ENCODE measurements at places on chromosomes 2 and 18.
A peak's percentile ranks its signal among the peaks of the same experiment; 100 is the strongest.

GRCh38 chr2:62554440-62554839 lies 48.4 kb upstream of the TMEM17 start:
- no peak for DNase-seq

GRCh38 chr2:101197215-101197745 lies 46.1 kb upstream of the TBC1D8 start:
- no peak for DNase-seq

GRCh38 chr2:128197059-128197458 lies 106.1 kb downstream of the UGGT1 start:
- DNase-seq = no peak

DNA sequence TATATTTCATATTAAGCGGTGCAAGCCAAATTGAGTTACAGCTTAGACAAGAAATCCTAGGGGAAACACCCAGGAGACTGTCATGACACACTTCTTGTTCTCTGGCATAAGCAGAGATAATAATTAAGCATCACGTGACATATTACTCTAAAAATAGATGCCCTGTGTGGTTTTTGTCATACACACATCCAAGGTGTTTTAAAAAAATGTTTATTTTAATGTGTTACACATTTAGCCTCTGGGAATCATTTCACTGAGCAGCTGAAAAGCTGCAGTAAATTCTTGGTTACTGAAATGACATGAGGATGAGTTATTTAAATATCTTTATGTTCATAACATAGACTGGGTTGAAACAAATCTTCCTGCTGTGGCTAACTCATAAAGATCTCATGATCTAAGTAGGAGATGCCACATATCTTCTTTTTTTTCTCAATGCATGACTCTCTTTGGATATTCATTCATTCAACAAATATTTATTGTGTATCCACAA lies 38.0 kb upstream of the ERMN start:
- no peak for DNase-seq

DNA sequence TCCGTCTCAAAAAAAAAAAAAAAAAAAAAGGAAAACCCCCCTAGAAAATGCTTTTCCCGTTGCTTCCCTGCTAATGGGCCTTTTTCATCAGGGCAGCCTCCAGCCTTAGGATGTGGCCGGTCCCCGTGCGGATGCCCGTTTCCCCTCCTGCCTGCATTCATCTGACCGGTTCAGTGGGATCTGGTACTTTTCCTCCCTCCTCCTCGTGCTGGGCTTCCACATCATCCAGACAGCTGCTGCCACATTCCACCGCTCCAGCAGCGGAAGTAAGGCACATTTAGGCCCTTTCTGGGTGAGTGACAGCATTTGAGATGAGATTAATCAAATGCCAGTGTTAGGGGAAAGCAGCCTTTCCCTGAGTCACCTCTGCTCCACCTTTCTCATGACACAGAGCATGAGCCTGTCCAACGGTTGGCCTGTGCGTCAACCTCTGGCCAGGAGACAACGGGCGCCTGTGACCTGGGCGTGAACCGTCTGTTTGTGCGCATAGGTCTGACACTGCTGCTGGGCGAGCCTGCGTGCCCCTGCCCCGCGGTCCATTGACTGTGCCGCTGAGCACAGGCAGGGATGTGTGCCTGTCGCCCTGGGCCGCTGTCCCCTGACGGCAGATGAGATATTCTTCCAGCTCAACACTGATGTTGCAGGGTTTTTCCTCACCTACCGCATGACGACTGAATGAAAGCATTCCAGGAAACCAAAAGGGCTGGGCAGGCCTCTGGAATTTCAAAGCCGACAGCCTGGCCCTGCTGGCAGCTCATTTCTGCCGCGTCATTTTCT lies 174.0 kb downstream of the TGIF1 start:
- no peak for DNase-seq

DNA sequence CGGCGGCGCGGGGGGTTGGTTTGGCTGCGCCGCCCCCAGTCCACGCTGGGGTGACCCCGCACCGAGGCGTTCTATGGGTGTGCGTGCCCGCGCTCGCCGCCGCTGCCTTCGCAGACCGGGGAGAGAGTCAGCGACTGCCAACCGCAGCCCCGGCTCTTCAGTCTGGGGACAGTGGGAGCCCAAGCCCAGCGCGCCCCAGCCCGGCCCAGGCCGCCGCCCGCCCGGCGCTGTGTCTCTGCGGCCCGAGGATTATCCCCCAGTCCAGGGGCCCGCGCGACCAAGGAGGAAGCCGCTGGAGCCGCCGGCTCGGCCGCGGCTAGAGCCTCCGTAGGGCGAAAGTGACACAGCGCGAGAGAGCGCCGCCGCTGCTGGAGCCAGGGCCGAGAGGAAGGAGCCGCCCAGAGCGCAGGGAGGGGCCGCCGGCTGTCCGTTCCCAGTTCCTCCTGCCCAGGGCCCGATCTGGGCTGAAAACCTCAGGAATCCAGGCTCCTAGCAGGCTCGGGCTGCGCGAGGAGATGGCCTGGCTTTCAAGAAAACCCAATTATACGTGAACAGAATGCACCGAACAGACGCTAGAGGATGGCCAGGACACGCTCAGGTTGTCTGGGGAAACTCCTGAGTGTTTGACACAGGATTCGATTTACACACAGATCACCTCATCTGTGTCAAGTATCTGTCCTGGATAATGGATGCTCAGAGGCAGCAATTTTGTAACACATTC lies 2.4 kb downstream of the CTIF start:
- peak; percentile 17 for DNase-seq

DNA sequence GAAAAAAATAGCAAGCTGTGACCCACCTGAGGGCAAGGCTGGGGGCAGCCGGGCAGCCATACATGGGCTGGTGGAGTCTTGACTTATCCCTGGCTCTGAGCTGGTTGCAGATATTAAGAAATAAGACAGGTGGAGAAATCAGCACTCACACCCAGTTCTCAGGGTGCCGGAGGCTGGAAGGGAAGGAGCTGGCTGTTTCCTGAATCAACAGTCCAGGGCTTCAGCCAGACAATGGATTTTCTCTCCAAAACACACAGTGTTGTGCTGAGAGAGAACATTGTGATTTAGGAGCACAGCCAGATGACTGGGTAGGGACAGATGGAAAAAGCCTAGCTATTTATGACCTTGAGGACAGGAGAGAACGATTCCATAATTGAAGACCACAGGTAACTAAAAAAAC lies 208.8 kb downstream of the LDLRAD4 start:
- no peak for DNase-seq

DNA sequence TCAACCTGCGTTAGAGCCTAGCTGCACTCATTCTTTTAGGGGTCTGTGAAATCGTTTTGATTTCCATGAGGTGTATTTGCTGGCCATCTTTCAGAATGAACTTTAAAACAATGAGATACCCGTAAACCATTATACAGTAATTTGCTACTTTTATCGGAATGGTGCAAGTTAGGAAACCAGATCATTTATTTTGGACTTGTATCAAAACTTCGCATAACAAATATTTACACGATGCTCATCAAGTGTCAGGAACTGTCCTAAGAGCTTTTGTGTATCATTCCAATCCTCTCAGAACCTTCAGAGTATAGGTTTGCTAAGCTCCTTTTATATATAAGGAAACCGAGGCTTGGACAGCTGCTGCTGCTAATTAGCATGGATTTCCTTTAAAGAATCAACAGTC lies 22.4 kb upstream of the SLC1A4 start:
- no peak for DNase-seq

DNA sequence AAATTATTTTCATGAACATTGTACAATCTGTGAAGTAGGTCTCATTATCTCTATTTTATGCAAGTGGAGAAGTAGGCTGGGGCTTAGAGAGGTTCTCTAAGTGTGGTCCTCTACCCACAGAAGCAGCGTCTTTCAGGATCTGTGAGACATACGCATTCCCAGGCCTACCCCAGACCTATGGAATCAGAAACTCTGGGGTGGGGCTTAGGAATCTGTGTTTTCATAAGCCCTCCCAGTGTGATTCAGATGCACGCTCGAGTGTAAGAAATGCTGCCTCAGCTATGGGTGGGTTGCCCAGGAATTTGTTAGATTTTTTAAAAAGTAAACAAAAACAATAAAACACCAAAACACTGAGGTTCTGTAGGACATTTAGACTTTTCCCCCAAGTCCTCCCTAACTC lies 14.8 kb upstream of the ZAP70 start:
- no peak for DNase-seq

DNA sequence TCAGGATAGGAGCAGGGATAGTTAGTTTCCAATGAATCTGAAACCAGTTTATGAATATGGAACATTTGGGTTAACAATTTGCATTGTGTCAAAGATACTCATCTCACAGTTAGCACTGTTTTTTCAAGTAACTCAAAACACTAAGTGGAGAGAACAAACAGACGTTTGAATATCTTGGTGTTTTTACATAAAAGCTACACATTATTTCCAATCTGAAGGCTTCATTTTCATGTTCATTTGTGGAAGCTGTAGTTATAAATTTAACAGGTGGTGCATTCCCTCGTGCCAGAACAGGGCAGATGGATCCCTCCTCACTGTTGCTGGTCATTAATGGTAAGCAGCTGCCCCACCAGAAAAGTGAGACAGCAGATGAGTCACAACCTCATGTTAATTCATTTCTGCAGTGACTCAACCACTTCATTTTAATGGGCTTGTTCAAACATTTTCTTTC lies 286.9 kb downstream of the TMX3 start:
- DNase-seq = no peak

DNA sequence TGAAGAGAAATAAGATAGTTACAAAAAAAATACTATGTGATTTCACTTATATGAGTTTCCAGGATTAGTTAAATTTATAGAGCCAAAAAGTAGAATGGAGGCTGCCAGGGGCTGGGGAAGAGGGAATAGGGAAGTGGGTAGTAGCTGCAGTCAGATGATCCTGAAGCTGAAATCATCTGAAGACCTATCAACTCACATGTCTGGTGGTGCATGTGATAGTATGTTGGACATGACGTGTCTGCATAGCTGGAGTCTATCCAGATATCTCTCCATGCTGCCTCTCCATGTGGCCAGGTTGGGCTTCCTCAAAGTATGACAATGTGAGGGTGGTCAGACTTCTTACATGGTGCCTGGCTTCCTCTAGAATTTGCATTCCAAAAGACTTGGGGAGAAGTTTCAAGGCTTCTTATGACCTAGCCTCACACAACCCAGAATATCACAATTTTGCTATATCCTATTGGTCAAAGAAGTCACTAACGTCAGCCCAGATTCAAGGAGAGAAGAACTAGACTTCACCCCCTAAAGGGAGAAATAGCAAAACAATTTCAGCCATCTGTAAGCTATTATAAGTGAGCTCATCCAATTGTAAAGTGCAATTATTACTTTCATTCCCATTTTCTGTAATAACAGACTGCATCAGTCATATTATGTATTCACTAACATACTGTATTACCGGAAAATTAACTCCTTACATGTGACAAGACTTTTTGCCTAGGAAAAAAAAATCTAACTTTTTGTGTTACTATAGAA lies 14.0 kb upstream of the ZNF396 start:
- no peak for DNase-seq

- no peak for DNase-seq
These were observed 22.9 kb downstream of the RBM43 start for GRCh38 chr2:151238527-151239487.

DNA sequence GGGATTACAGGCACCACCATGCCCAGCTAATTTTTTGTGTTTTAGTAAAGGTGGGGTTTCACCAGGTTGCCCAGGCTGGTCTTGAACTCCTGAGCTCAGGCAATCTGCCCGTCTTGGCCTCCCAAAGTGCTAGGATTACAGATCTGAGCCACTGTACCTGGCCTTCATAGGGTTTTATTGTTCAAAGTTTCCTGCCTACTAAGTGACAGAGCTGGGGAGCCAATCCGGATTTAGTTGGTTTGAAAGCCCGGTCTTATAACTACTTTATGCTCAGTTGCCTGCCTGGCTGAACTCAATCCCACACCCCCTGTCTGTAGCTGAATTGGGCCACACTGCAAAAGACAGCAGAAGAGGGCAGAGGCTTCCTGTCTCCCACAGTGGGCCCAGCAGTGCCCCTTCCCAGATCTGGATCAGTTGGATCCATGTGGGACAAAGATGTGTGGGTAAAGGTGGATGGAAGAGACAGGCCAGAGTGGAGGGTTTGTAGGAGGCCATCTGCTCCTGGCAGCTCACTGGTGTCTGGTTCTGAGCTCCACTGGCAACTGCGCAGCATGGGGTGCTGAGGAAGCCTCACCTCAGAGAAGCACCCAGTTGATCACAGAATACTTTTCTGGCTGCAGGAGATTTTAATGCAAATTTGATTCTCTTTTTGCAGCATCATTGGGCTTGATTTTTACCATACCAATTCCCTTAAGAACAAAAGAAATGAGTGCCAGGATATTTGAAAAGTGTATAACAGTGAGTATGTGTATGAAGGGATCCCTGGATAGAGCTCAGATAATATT lies 144.9 kb downstream of the DDX1 start:
- DNase-seq = no peak

DNA sequence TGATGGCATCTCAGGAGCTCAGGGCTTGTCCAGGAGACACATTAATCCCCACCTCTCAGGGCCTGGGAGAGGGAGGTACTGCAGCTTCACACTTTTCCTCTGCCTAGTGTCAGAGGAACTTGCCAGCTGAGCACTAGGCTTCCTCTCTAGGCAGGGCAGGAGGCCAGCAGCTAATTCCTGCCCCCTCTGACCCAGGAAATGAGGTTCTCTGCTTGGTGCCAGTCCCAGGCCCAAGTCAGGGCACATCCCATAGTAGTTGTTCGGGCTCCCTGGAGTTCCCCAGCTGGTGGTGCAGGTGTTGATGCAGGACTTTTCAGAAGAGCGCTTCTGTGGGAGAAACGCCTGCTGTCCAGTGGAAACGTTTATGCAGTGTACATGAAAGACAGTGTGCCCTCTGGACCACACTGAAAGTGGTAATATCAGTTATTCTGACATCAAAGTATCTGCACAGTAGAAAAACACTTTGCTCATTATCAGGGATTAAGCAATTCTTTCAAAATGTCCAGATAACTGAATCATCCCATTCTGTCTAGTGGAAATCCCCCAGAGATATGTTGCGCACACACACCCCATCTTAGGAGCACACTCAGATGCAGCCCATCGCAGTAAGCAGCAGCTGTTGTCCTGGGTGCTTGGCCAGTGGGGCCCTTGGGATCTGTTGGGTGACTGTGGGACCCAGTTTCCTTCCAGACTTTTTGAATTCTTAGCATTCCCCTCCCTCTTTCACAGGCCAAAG lies 17.8 kb upstream of the SCLY start:
- no peak for DNase-seq

DNA sequence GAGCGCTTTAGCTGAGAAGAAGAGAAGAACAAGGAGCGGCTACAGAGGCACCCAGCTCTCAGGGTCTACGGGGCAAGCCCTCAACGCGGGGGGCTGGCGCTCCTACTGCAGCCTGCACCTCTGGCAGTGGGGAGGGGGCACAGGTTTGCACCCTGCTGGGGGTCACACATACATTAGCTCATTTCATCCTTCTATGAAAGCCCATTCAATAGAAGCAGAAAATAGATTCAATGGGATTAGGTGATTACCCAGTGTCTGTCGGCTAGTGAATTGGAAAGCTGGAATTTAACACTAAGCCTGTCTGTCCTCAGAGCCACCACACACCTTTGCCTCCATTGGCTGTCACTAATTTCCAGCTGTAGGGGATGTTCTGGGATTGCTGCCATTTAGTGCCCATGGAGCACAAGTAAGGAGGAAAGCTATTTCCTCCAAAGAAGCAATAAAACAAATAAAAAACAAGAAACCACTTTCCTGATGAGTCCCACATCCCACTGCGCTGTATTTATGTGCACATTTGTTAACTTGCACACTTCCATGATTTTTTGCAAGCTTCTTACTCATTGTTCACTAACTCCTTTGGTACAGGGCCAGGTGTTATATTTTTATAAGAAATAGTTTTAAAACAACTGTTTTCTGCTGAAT lies 319.6 kb upstream of the REV1 start:
- DNase-seq = no peak

Measured in activated gamma-delta T cell (primary cell).